Stimulated activated CD4-positive, alpha-beta T cell treated with anti-CD3 and anti-CD28 coated beads, TNF-alpha, amount 100 ng/mL, for 1 hour (primary cell): ENCODE measurements at places on chromosomes 7 and 10.

DNA sequence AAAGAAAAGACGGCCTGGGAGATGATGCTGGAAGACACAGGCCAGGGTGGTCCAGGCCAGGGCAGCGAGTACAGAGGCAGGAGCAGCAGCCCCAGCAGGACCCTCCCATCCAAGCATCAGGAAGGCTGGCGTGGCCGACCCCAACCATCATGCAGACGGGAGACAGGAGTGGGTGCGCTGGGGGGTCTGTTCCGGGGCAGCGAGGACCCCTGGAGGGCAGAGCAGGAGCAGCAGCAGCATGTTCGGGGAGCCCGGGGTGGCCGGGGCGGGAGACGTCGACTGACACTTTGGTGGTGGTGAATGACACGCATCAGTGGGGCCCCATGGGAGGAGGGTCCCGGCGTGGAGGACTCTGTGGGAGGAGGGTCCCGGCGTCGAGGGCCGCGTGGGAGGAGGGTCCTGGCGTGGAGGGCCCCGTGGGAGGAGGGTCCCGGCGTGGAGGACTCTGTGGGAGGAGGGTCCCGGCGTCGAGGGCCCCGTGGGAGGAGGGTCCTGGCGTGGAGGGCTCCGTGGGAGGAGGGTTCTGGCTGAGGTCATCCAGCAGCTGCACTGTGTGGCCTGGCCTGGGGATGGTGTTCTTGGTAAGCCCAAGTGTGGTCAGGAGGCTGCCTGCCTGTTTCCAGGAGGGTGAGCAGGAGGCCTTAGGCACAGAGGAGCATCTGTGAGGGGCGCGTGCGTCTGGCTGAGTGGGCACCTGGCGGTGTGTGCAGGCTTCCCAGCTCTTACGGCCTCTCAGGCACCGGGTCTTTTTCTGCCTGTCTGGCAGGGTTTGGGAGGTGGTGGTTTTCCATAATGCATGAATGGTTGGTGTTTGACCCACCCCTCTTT is 38.9 kb downstream of the FAM20C start:
- no peak for DNase-seq

- DNase-seq = no peak
Observed at GRCh38 chr7:87000344-87000743, 59.1 kb downstream of the ELAPOR2 start.

- no peak for DNase-seq
Observed at GRCh38 chr10:33042565-33042964, 84.5 kb upstream of the ITGB1 start.

DNA sequence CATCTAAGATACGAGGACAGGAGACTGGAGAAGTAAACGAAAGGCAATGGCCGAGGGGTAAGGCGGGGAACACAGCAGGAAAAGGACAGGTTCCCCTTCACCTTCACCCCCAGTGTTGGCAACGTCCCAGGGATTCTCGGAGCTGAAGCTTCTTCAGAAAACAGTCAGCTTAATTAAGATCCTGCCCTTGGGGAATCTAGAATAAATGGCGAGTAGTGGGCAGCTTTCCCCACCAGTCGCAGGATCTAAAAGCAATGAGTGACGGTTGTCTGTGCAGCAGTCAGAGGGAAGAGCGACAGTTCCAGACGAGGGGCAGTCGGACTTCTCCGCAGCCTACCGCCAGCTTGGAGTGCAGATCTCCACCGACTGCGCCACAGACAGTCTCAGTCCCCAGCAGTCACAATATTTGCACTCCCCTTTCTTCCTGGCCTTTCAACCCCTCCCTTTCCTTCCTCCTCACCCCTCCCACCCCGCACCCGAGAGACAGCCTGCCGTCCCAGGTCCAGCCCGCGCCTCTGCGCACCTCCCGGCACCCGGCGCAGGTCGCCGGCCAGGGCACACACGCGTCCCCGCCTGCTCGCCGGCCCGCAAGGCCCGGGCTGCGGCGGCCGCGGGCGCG is 10.9 kb upstream of the SP8 start:
- DNase-seq = no peak

- no peak for DNase-seq
Observed at GRCh38 chr10:34826221-34826620, 11.1 kb upstream of the PARD3 start.

DNA sequence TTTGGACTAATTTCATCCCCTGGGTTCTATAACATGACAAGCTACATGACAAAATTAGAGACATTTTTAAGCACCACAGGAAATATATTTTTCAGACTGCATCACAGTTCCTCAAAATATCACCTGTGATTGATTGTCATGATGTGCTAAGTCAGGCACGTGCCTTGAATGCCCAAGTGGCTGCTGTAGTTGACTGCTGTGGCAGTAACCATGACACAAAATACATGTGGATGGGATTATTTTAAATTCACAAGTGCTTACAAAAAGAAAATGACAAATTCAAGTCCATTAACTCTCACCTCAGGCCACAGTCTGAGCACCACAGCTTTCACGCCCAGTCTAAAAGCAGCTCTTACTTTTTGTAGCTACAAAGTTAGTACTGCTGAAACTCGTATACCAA is 45.5 kb downstream of the TNPO3 start:
- no peak for DNase-seq

DNA sequence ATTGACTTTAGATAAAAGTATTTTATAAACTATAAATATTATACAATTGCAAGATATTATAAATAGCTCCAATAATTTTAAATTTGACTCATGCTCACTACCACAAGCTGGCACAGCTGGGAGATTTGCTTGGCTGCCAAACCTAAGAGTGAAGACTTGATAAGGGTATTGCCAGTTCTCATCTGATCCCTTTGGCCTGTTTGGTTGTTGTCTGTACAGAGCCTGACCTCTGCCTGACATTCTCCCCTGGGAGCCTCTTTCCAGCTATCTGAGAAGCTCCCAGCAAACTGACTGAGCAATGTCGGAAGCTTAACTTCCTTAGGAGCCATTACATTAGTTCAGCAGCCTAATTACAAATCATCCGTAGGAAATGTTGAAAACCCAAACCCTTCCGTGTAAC is 10.2 kb upstream of the LMOD2 start:
- no peak for DNase-seq

- DNase-seq = no peak
Observed at GRCh38 chr10:110307805-110308204, 3.1 kb upstream of the SMNDC1 start.

GRCh38 chr10:123848564-123849457 is 42.8 kb downstream of the CPXM2 start:
- DNase-seq = no peak

- no peak for DNase-seq
Observed at GRCh38 chr7:12777257-12777656, 89.8 kb downstream of the ARL4A start.

DNA sequence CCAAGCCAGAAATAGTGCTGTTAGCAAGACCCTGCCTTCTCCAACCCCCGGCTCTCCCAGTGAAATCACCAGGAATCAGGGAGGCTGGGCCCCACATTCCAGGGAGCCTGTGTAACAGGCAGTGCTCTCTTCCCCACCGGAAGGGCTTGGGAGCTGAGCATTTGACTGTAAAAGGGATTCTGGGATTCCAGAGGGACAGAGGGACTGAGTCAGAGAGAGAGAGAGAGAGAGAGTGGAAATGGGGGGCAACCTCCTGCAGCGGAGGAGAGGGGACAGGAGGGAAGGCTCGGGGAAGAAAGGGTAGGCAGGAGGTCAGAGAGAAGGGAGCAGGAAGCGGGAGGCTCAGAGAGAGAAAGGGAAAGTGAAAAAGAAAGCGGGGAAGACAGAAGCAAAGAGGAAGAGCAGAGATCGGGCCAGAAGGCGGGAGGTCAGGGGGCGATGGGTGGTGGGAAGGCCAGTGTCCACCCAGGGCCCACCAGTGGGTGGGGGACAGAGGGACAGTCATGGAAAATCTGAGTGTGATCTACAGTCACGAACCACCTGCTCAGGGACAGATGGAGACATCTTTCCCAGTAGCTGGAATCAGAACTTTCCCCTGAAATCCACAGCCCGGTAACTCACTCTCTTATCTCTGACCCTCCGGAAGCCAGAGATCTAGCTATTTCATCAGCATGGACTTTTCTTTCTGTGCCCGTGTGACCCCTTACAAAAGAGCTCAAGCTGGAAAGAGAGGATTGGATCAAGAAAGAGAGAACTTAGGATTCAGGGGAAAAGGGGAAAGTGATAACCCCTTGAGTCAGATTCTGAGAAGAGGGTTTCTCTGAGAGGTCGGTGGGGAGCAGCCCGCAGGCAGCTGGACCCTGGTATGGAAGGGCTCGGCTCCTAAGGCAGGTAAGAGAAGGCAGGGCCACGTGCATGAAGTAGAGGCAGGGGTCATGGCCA is 4.6 kb upstream of the SERPINE1 start:
- no peak for DNase-seq

GRCh38 chr10:99880080-99880835 is 97.8 kb downstream of the ABCC2 start:
- DNase-seq = no peak

GRCh38 chr10:116752563-116752962 is 10.2 kb upstream of the HSPA12A start:
- DNase-seq = no peak

GRCh38 chr10:30967650-30968410 is 63.8 kb downstream of the ZNF438 start:
- no peak for DNase-seq

- DNase-seq = no peak
Observed at GRCh38 chr7:106538638-106539037, 122.3 kb downstream of the CCDC71L start.

- no peak for DNase-seq
Observed at GRCh38 chr10:27743012-27743876, 2.4 kb downstream of the MKX start.

GRCh38 chr10:6399231-6399741 is 180.8 kb downstream of the PRKCQ start:
- no peak for DNase-seq

GRCh38 chr10:93718937-93719725 is 16.7 kb upstream of the FRA10AC1 start:
- DNase-seq = no peak
